Lower leg skin (tissue), 4 donors: ENCODE measurements at places on chromosomes 11 and 22. TPM values are rescaled to one million over a fixed set of nuclear protein-coding genes. Genes with fewer than 3 reads are reported as not detected.

DNA sequence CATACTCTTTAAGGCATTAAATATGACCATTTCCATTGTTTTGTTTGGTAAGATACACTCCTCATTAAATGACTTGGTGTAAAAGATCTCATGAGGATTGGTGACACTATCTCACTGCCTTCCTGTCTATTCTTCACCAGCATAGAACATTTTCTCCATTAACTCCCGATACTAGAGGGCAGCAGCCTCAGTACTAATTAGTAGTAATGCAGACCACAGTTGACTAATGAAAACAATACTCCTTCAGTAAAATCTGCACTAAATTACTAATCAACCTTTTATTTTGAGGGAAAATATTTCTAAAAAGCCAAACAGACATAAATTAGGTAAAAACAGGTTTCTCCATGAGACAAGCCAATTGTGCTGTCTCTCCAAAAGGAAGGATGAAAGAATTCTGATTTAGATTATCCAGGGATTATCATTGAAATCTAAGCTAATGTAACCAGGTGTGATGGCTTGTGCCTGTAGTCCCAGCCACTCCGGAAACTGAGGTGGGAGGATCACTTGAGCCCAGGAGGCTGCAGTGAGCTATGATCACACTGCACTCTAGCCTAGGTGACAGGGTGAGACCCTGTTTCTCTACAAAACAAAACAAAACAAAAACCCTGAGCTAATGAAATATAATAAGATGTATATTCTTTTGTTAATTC, 9.4 kb downstream of the PGM2L1 start:
- DNase-seq: peak; percentile 79

GRCh38 chr11:127003260-127003981, 2.9 kb upstream of the KIRREL3 start:
- DNase-seq: no peak

GRCh38 chr11:63858628-63859550, 20.0 kb downstream of the MARK2 start:
- DNase-seq: no peak

- no peak for DNase-seq
Observed at GRCh38 chr11:79626135-79627075, 185.6 kb upstream of the TENM4 start.

GRCh38 chr11:6650980-6651379, 4.6 kb downstream of the DCHS1 start:
- DNase-seq: no peak

LMO1 gene
- total RNA-seq: 9.1 TPM

GAS2 gene
- total RNA-seq: 1.8 TPM

PKDREJ gene
- total RNA-seq: not detected

UCP2 gene
- total RNA-seq: 10.7 TPM
